ENCODE measurements at places on chromosomes 11 and 22. TPM values are rescaled to one million over a fixed set of nuclear protein-coding genes. Genes with fewer than 3 reads are reported as not detected.

The LRRC55 gene
- total RNA-seq = not detected

The SHANK2 gene
- not detected for total RNA-seq

The GALNT18 gene
- 0.32 TPM for total RNA-seq

The MPEG1 gene
- not detected for total RNA-seq

The LDHAL6A gene
- total RNA-seq = not detected

The APOBEC3B gene
- total RNA-seq = 13.6 TPM

The PLAAT5 gene
- not detected for total RNA-seq

The C22orf23 gene
- total RNA-seq = 0.46 TPM

The SLCO2B1 gene
- total RNA-seq = not detected

The ALX4 gene
- total RNA-seq = not detected

The GAB4 gene
- not detected for total RNA-seq

The MS4A1 gene
- total RNA-seq = not detected

The RTN4R gene
- 1.2 TPM for total RNA-seq

The POLR2F gene
- total RNA-seq = 106 TPM

The SCGB2A2 gene
- total RNA-seq = not detected

The GGTLC2 gene
- total RNA-seq = not detected

The ACTN3 gene
- total RNA-seq = 0.18 TPM

The GAL3ST3 gene
- not detected for total RNA-seq

The OR51B4 gene
- not detected for total RNA-seq

The PGM2L1 gene
- total RNA-seq = 31.4 TPM

The TSPAN32 gene
- total RNA-seq = not detected

The LRRC56 gene
- total RNA-seq = 0.90 TPM

The FOLR1 gene
- not detected for total RNA-seq

The PPFIBP2 gene
- total RNA-seq = 2.6 TPM

The CARD10 gene
- total RNA-seq = 39.5 TPM

The THY1 gene
- 0.75 TPM for total RNA-seq

The MRGPRF gene
- not detected for total RNA-seq

The FAM83F gene
- not detected for total RNA-seq

The KRTAP5-8 gene
- not detected for total RNA-seq

The MYO7A gene
- 3.6 TPM for total RNA-seq

The TSGA10IP gene
- not detected for total RNA-seq

The DLG2 gene
- 1.1 TPM for total RNA-seq

The ANKRD13D gene
- 69.6 TPM for total RNA-seq
